ENCODE measurements at places on chromosomes 7 and 10. TPM values are rescaled to one million over a fixed set of nuclear protein-coding genes. Genes with fewer than 3 reads are reported as not detected.

DNA sequence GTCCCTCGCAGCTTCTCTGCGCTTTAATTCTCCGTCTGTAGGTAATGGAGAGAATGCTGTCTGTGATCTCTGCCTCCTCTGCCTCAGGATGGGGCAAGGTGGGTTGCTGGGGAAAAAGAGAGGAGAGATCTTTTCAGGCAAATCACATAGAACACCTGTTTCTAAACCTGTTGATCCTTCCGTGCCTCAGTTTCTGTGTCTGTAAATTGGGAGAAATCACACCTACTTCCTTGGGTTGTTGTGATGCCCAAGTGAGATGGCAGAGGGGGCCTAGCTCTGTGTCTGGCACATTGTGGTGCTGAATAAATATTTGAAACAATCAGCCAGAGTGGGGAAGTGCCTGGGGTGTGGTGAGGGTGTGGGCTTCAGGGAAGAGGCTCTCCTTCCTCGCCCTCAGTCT is 28.8 kb downstream of the KAZALD1 start:
- DNase-seq: no peak

GRCh38 chr7:26658389-26659084 is 205.9 kb downstream of the SKAP2 start:
- DNase-seq: no peak

Gene ASIC3
- 3.5 TPM for total RNA-seq

DNA sequence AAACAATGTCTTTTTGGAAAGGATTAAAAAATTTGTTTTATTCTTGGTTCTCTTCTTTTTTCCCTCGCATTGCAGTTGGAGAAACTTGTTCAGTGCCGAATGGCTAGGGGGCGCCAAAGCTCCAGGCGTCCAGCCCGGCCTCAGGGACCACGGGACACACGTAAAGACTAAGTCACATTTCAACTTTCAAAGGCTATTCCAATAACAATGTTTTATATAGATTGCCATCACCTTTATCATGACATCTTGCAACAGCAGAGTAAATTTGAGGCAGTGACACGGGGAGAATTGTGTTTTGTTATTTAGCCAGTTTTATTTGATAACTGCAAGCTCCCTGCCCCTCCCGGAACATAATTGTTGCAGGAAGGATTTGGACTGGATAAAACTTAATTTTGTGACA is 2.2 kb upstream of the IGFBP3 start:
- DNase-seq: peak; percentile 67

GRCh38 chr7:45147858-45148652 is 9.5 kb upstream of the RAMP3 start:
- DNase-seq: no peak

GRCh38 chr10:82221601-82222149 is 346.7 kb downstream of the NRG3 start:
- no peak for DNase-seq

Gene PRF1
- total RNA-seq: not detected

Gene EXOC6
- 21.7 TPM for total RNA-seq

DNA sequence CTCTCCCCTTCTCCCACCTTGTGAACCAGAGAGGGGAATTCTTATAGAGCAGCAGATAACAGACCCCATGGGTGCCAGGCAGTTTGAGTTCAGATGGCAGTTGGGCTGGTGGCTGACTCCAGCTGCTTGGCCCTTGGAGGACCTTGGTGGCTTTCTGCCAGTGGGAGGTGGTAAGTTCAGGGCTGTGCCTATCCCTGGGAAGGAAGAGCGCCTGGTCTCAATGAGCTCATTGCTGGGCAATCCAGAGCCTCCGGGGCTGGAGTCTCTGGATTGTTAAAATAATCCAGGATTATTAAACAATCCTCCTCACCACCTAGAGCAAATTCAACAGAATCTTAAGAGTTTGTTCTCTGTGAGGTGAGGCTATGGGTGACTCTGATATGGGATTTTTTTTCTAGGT is 105.2 kb downstream of the FANK1 start:
- DNase-seq: no peak

DNA sequence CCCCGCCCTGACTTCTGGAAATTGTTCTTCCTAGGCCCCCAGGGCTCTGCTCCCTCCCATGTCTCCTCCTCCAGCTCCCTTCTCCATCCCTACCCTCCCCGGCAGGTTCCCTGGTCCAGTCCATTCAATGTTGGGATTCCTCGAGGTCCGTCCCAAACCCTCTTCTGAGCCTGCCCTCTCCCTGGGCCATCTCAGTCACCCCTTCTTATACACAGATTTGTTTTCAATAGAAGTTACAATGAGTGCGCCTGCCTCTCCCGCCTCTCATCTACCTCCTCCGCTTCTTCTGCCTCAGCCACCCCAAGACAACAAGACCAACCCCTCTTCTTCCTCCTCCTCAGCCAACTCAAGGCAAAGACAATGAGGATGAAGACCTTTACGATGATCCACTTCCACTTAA is 67.9 kb downstream of the OAT start:
- DNase-seq: no peak

- no peak for DNase-seq
Observed at GRCh38 chr10:103713676-103714075, 141.7 kb downstream of the SH3PXD2A start.

GRCh38 chr10:3769556-3769955 is 15.5 kb downstream of the KLF6 start:
- DNase-seq: no peak

GRCh38 chr10:70753841-70754621 is 31.1 kb downstream of the TBATA start:
- no peak for DNase-seq

DNA sequence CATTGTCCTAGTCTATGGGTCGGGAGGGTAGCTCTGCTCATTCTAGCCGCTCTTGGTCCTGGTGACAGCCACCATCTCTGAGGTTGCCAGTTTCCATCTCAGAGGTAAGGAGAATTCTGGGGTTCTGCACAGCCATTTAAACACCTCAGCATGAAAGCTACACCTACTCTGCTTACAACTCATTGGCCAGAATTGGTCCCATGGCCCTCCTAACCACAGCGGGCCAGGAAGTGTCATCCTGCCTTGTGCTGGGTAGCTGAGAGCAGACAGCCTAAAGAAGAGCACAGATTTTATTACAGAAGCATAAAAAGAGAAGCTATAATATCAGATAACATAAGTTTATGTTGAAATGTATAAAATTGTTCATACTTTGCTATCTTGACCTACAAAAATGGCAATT is 152.7 kb downstream of the HECW1 start:
- DNase-seq: no peak

GRCh38 chr7:131302876-131303707 is 24.6 kb upstream of the MKLN1 start:
- DNase-seq: no peak

DNA sequence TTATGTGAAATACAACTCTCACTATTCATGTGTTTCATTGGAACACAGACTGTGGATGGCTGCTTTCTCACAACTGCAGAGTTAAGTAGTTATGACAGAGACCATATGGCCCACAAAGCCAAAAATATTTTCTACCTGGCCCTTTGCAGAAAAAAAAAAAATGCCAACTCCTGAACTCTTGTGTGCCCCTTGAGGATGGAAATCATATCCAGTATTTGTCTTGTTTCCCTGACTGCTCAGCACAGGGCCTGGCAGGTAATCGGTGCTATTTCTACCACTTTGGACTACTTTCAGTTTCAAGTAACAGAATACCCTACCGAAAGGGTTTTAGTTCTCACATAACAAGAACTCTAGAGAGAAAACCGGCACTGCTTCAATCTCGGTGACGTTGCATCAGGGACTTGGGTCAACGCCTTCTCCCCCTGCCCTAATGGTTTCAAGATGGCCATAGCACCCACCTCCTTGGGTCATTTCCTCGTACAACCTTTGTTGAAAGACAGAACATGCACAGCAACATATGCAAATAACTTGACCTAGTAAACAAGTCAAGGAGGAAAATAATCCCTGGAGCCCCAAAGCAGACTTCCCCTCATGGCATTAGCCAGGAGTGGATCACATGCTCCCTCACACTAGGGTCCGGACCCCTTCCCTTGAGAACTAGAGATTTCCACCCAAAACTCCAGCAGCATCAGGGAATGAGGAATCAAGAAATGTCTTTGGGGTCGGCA is 11.8 kb upstream of the GPNMB start:
- no peak for DNase-seq

Gene INTS1
- 150 TPM for total RNA-seq

DNA sequence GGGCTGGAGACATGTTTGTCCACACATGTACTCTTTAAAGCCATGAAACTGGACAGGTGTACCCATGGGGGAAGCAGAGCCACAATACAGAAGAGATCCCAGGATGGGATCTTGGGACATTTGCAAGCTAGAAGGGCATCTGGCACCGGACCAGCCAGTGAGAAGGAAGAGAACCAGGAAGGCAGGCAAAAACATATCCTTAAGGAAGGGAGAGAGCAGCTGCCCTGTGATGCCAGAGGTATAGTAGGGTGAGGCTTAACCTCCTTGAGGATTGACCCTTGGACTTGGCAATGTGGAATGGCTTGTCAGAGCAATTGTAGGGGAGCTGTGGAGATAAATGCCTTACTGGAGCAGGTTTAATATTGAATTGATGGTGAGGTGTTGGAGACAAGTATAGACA is 17.9 kb upstream of the SUV39H2 start:
- DNase-seq: no peak

- DNase-seq: no peak
Observed at GRCh38 chr10:31124852-31125251, 93.2 kb upstream of the ZNF438 start.

- no peak for DNase-seq
Observed at GRCh38 chr7:98178762-98179490, 32.3 kb upstream of the BHLHA15 start.

DNA sequence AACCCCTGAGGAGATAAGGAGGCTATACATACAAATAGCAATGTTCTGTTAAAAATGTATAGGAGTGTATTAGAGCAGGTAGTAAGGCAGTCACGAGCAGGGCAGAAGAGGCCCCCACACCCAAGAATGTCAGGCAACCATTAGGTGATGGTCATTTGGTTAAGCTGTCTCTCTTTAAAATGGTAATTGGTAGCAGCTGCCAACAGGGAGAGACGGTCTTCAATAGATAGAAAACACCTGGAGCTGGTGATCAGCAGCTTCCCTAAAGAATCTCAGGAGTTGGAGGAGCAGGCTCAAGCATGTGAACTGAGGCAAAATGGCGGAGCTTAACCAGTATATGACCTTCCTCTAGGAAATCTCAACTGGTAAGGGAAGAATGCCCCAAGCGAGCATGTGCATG is 26.4 kb upstream of the HTR5A start:
- no peak for DNase-seq

GRCh38 chr7:95630702-95631458 is 34.6 kb upstream of the PDK4 start:
- no peak for DNase-seq

DNA sequence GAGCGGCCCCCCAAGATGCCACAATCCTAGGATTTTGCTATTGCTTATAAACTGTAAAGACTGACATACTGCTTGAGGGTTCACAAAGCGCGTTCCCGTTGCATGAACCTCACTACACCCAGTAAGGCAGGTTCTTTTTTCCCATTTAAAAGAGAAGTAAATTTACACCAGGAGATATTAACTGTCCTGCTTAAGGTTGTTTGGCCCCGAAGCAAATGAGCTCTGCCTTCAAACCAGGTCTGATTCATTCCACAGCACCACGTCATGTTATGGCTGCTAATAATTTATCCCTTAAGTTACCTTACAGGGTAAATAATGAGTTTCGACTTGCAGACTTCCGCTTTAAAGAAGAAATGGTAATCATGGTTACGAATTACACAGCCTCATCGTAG is 559 bp upstream of the FKBP14 start:
- no peak for DNase-seq

Gene CRPPA
- total RNA-seq: 3.8 TPM

Gene PTPN20
- not detected for total RNA-seq

DNA sequence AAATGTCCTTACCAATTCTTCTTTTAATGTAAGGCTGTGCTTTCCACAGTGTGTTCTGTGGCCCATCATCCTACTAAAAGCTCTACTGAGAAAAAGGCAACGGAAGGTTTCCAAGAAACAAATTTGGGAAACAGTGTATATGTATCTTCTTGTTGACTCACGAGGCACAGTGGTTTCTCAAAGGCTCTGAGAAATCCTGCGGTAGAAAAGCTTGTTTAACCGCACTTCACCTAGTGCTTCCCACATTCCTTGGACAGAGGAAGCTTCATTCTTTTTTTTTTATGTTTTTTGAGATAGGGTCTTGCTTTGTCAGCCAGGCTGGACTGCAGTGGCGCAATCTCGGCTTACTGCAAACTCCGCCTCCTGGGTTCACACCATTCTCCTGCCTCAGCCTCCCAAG is 84.5 kb downstream of the TACC2 start:
- DNase-seq: no peak

- DNase-seq: no peak
Observed at GRCh38 chr10:36341471-36341870, 699.4 kb upstream of the FZD8 start.

Gene AS3MT
- 26.9 TPM for total RNA-seq

- no peak for DNase-seq
Observed at GRCh38 chr10:31099664-31100063, 68.0 kb upstream of the ZNF438 start.

Gene GATA3
- total RNA-seq: 2.7 TPM

DNA sequence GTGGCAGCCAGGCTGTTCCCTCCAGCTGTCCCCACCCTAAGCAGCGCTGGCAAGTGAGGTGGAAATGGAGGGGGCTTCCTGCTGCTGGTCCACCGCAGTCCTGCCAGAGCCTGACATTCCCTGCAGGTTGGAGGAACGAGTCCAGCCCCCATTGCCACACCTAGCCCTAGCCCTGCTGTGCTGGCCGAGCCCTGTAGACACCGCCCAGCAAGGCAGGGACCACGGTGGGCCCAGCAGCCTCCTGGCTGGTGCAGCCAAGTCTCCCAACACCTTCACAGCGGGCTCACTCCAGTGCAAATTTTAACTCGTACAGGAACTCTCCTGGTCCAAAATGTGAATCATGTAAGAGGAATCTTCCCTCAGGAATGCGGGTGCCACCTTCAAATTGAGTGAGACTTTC is 116.3 kb downstream of the PAXIP1 start:
- DNase-seq: no peak

Gene PNLIPRP2
- not detected for total RNA-seq

Gene PROSER2
- 18.8 TPM for total RNA-seq

Gene ZNF33B
- total RNA-seq: 60.9 TPM

Gene MKI67
- total RNA-seq: 48.8 TPM

Gene NUDT13
- 3.7 TPM for total RNA-seq

DNA sequence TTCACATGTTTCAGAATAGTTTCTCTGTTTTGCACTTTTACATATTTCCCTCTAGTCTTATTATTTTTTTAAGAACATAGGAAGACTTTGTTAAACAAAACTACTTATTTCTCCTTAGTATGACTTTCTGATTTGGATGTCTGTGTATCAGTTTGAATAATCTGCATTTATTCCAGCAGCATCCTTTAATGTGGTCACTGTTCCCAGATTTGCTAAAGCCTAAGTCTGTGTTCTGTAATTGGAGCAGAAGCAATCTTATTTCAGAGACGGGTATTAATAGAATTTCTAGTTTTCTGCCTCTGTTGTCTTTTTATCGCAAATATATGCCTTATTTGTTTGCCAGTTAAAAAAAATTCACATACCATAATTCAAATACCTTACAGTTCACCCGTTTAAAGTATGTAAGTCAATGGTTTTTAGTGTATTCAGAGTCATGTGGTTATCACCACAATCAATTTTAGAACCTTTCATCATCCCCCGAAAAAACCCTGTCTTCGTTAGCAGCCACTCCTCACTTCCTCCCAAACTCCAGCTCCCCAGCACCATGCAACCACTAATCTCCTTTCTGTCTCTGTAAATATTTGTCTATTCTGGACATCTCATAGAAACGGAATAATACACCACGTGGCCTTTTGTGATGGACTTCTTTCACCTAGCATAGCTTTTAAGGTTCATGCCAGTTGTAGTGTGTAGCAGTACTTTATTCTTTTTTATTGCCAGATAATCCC is 58.7 kb downstream of the INPP5F start:
- DNase-seq: no peak

Gene DLX5
- 3.8 TPM for total RNA-seq

Gene GPR146
- total RNA-seq: 1.9 TPM

Gene ASAH2
- total RNA-seq: 6.6 TPM

Gene PKD2L1
- total RNA-seq: 0.38 TPM

Gene GPR37
- 6.6 TPM for total RNA-seq

Data from progenitor cell of endocrine pancreas (in vitro differentiated cells).